ENCODE measurements at places on chromosomes 5 and 9.
A peak's percentile ranks its signal among the peaks of the same experiment; 100 is the strongest.

- DNase-seq, result no peak
These were observed 204.4 kb downstream of the GLIS3 start for GRCh38 chr9:4095484-4095883.

DNA sequence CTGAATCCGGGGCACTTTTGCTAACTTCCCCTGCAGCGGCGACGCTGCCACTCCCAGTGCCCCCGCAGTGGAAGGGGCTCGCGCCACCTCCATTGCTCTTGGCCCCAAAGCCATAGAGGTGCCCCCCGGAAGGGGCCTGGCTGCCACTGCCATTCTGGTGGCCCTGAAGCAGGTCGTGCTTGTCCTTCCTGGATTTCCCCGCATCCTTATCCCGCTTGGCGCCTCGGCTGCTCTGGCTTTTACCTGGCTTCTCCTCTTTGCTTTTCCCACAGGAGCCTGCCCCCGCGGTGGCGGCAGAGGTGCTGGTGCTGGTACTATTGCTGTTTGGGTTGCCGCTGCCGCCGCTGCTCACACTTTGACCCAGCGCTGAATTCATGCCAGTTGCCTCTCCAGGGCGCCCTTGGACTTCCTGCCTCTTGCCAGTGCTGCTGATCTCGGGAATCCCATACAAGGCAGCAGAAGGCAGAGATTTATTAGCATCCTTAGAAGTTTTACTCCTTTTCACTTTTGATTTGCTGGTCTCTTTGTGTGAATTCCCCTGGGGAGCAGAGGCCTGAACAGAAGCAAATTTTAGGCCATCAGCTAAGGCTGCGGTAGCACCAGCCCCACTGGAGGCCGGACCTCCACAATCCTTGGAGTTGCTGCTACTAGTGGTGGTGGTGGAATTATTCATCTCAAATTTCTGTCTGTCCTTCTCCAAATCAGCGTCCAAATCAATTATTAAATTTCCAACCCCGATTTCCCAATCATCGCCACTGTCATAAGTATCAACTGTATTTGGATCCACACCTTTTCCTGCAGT is 2.1 kb downstream of the ZNF608 start:
- peak; percentile 28 for DNase-seq

GRCh38 chr5:67335426-67335825 is 138.8 kb upstream of the CD180 start:
- DNase-seq, result no peak

DNA sequence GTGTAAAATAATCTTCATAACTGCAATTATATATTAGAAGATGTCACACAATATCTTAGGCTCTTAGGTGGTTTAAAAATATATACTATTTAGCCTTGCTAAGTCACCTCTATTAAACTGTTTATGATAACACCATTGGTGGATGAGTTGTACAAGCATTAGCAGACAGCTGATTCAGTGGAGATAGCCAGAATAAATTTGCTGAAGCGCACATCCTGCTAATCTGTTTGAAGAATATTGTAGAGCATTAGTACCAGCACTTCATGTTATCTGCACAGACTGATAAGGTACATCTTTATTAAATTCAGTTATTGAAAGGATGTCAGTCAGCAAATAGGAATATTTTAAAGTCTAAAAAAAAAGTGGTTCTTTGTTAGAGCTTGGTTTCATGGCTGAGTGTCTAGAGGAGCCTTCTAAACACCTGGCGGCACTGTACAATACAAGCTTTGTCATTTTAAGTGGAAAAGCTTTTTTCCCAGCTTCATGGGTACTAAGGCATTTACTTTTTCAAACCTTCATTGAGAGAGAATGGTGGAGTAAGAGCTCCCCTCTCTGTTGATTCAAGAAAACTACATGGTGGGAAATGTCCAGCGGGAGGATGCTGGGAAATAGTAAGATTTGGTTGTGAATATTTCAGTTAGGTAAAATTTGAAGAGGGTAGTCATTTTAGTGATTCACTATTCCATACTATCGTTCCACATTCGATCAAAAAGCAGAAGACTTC is 275.1 kb downstream of the SLF1 start:
- DNase-seq, result peak; percentile 55

DNA sequence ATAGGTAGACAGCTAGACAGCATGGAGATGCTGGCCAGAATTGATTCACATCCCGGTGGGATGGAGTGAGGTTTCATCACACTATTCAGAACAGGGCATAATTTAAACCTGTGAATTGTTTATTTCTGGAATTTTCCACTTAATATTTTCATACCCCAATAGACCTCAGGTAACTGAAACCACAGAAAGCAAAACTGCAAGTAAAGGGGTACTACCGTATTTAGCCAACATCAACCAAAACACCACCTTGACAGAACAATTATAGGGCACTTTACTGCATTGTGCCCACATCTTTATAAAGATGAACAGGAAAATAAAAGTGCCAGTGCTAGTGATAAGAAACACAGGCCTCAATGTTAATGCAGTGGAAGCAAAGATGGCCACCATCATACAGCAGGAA is 7.5 kb downstream of the SERINC5 start:
- no peak for DNase-seq

- DNase-seq, result no peak
These were observed 17.0 kb upstream of the ZFR start for GRCh38 chr5:32461441-32462120.

- DNase-seq, result no peak
These were observed 243.3 kb upstream of the ACTBL2 start for GRCh38 chr5:57725658-57726504.

DNA sequence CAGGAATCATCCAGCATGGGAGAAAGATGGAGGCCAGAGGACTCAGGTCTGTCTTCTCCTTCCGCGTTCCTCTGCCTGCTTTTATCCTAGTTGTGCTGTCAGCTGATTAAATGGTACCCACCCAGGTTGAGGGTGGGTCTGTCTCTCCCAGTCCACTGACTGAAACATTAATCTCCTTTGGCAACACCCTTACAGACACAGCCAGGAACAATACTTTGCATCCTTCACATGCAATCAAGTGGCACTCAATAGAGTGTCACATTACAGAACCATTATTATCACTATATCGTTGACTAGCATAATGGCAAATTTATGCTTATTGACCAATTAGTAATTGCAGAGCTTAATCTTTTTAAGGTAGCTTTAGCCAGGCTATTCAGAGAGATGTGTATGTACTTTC is 64.8 kb downstream of the UNC13B start:
- DNase-seq, result no peak

- DNase-seq, result no peak
These were observed 17.5 kb upstream of the F2RL1 start for GRCh38 chr5:76801159-76801802.

GRCh38 chr9:36803961-36804360 is 230.1 kb downstream of the PAX5 start:
- DNase-seq, result no peak

DNA sequence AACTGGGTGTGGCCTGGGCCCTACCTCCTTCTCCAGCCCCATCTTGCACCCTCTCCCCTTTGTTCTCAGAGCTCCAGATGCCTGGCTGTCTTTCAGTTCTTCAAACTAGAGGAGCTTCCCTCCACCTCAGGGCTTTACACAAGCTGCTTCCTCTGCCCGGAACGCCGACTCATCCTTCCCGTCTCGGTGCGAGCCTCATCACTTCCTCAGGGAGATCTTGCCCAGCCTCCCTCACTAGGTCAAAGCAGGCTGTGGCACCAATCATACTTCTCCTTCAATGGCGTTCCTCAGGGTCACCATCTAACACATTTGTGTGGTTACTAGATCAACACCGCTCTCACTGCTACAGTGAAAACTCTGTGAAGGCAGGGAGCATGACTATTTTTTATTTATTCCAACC is 56.2 kb upstream of the ZSWIM6 start:
- DNase-seq, result no peak

GRCh38 chr5:174293006-174293405 is 247.5 kb downstream of the NSG2 start:
- DNase-seq, result no peak

- no peak for DNase-seq
These were observed 135.1 kb upstream of the TNFAIP8 start for GRCh38 chr5:119220576-119221197.

GRCh38 chr5:132841305-132841704 is 10.9 kb upstream of the SHROOM1 start:
- no peak for DNase-seq

GRCh38 chr5:148141645-148142044 is 26.7 kb upstream of the SPINK14 start:
- DNase-seq, result no peak

GRCh38 chr9:37652261-37652660 is 1.5 kb downstream of the FRMPD1 start:
- DNase-seq, result no peak

DNA sequence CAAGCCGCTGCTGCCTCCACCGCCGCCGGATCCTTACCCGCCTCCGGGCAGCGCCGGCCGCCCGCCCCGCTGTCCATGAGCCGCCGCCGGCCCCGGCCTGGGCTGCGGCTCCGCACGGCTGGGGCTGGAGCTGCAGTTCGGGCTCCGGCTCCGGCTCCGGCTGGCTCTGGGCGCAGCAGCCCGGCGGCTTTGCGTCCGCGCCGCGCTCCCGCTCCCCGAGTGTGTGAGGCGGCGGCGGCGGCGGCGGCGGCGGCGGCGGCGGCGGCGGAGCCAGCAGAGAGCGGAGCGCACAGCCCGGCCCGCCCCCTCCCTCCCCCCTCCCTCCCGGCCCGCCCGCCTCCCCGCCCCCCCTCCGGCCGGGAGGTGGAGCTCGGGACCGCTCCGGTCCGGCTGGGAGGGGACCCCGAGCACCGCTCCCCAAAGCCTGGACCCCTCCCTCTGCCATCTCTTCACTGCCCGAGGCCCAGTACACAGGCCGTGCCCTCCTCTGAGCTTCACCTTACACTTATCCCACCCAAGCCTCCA is at the start of gene PCDH1:
PCDH1 (minus strand) TSS at position 225 of the 525 bp plus-strand sequence; CDS start at position 77, 148 bp downstream.
- no peak for DNase-seq

GRCh38 chr5:67816456-67816855 is 399.1 kb upstream of the PIK3R1 start:
- DNase-seq, result no peak

GRCh38 chr9:130616451-130616850 is 37.1 kb downstream of the FUBP3 start:
- no peak for DNase-seq

GRCh38 chr9:18194316-18194715 is 279.6 kb upstream of the ADAMTSL1 start:
- DNase-seq, result no peak

GRCh38 chr5:73117088-73117740 is 3.2 kb upstream of the TMEM171 start:
- no peak for DNase-seq

- no peak for DNase-seq
These were observed 67.1 kb upstream of the HSPB3 start for GRCh38 chr5:54388409-54388808.

DNA sequence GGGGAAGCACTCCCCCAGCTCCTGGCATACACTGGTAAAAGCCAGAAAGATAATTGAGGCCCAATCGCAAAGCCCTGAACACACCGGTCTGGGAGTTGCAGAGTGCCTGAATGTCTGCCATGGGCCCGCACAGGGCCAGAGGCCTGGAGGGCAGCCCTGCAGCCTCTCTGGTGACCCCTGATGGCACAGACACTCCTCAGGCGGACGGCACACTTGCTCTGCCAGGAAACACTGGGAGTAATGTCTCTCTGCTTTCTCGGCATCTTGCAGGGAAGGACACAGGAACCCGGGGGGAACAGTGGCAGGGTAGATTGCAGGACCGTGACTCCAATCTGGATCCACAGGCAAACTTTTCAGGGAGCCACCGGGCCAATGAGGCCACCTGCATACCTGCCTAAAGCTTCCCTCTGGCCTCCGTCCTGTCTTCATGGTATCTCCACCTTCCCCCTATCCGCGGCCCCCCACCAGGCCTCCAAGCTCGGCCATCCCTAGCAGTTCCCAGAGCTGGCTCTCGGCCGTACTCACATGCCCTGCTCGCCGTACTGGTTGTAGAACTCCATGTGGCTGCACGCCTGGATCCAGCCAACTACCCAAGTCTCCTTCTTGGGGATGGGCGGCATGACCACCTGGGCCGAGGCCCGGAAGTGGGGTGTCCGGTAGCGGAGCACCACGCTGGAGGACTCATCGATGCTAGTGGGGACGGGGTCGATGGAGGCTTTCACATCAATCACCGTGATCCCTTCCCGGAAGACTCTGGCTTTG is 797 bp downstream of the FAM78A start:
- DNase-seq, result no peak

GRCh38 chr5:34756781-34757624 is 82.0 kb upstream of the TTC23L start:
- no peak for DNase-seq

GRCh38 chr5:76144513-76145274 is 61.5 kb downstream of the SV2C start:
- no peak for DNase-seq

DNA sequence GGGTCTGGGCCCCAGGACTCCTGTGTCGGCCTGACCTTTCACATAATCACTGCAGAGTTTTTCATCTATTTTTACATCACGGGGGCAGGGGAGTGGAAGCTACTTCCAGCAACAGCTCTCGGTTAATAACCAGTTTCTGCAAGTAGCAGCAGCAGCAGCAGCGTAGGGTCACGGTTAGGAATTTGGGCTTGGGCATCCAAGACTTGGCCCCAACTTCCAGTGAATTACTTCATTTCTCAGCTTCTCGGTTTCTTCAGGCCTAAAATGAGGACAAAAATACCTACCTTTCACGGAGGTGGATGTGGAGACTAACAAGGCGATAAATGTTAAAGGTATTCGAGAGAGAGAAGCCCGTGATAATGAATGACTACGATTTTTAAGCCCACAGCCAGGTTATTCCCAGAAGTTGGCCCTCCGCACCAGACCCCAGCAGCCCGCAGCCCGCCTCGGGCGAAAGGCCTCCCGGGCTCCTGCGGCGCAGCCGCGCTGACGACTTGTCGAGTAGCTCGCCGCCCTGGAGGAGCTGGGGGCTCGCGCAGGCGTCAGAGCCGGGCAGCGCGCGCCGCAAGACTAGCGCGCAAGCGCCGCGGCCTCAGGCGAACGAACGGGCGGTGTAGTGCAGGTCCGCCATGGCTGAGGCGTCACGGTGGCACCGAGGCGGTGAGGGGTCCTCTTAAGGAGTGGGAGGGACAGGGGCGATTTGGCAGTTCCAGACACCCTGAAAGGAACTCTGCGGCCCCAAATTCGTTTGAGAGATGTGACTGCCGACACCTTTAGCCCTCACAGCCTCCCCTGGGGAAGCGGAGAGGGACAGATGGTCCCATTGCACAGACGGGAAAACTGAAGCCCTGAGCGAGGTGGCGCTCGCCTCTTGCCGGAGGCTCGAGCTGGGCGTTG is at the start of gene PKD2L2:
PKD2L2 (plus strand) TSS at position 595 of the 897 bp plus-strand sequence; CDS start at position 630, 35 bp downstream.
- DNase-seq, result peak; percentile 90

- DNase-seq, result no peak
These were observed 58.5 kb upstream of the ANXA1 start for GRCh38 chr9:73093016-73093739.

- DNase-seq, result peak; percentile 49
These were observed 17.6 kb upstream of the TARS1 start for GRCh38 chr5:33423018-33423630.

GRCh38 chr5:35919191-35919590 is 19.2 kb downstream of the CAPSL start:
- DNase-seq, result no peak

GRCh38 chr5:175494264-175495183 is 16.2 kb downstream of the SFXN1 start:
- no peak for DNase-seq

DNA sequence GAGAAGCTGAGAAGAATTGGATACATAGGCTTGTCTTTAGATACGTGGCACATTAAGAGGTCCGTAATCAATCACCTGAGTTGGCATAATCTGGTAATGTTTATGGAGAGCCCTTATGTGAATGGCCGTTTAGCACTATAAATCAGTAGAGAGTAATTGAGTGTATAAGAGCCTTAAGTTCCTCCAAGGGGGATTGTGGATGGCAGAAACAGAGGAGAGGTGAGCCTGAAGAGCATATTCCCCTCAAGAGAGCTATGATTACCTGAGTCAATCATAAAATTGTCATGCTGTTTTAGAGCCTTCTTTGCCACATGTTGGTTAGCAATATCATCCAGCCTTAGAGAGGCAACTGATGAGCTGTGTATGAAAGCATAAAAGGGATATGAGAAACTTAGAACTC is 58.8 kb downstream of the FOCAD start:
- DNase-seq, result no peak
